T-helper 2 cell (primary cell): ENCODE measurements at places on chromosomes 7 and 10.
A peak's percentile ranks its signal among the peaks of the same experiment; 100 is the strongest.

GRCh38 chr10:80459047-80459865 is 5.1 kb downstream of the TSPAN14 start:
- DNase-seq, result peak; percentile 89

DNA sequence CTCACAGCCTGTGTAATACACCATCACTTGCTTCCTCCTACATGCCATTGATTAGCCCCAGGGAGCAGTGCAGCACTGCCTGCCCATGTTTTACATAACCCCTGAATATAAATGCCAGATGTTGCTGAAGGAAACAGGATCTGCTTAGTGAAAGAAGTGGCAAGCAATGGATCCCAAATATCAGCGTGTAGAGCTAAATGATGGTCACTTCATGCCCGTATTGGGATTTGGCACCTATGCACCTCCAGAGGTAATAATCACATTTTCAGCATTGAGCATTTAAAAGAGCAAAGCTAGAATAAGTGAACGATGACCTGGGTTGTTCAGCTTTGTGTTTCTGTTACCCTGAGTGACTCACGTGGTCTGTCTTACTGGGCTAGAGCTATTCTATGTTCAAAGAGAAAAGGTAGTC is at the start of gene AKR1C4:
TSS of gene AKR1C4 (plus strand) at position 136 of the 412 bp plus-strand sequence. CDS start at position 167, 31 bp downstream.
- DNase-seq, result no peak

DNA sequence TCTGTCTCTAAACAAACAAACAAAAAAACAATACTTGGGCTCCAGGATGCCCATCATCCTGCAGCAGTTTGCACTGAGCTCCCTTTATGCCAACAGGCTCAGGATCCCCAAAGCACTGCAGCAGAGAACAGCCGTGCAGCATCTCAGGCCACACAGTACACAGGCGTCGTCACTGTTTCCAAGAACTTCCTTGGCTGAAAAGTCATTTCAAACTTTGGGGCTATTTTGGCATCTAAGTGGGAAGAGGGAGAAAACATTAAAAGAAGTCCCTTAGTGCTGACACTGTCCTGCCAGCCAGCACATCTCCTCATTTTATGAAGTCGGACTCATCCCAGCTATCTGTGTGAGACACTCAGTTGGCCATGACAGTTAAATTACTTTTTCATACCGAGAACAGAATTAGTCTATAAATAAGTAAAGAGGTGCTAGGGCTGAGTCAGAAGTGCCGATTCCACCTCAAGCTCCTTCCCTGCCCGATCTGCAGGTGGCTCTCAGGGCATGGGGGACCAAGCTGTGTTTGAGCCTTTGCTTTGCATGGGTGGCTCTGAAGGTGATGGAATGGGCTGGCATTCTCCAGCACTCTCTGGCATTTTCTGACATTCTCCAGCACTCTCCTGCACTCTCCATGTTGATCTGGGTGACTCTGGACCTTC is 68.5 kb downstream of the PTPRN2 start:
- DNase-seq, result no peak

GRCh38 chr7:90320418-90320800 is 695 bp downstream of the FAM237B start:
- no peak for DNase-seq

GRCh38 chr10:4506095-4506494 is 319.9 kb upstream of the AKR1E2 start:
- no peak for DNase-seq

DNA sequence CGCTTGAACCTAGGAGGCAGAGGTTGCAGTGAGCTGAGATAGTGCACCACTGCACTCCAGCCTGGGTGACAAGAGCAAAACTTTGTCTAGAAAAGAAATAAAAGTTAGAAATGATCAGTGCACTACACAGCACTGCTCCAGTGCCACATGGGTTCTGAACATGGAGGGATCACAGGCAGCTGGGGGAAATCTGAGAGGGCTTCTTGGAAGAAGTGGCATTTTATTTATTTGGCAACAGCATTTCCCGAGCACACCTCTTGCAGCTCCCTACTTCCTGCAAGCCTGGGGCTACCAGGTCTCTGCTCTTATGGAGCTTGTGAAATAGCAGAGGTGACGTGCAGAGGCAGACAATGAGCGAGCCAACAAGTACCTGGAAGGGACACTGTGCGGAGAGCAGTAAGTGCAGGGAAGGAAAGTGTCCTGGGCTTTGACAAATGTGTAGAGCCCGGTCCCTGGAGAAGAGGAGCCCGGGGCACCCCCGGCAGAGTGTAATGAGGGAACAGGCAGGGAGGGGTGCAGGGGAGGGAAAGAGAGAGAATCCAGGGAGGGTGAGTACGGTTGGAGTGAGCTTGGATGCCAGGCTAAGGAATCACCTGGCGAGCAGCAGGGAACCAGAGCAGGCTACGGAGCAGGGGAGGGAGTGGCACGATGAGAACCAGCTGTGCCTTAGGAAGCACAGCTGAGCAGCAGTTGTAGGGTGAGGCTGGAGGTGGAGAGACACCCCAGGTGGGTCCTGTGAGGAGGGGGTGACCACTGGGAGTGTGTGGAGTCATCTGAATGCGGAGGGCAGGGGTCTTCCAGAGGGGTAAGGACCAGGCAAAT is 104.6 kb upstream of the CTBP2 start:
- DNase-seq, result no peak

DNA sequence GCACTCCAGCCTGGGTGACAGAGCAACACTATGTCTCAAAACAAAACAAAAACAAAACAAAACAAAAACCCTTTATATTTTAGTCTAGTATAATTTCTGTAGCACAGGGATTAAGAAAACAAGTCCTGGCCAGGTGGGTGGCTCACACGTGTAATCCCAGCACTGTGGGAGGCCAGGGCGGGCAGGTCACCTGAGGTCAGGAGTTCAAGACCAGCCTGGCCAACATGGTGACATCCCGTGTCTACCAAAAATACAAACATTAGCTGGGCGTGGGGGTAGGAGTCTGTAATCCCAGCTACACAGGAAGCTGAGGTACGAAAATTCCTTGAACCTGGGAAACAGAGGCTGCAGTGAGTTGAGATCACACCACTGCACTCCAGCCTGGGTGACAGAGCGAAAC is 23.2 kb upstream of the ASL start:
- DNase-seq, result no peak
